ENCODE measurements at places on chromosomes 13 and 19.

DNA sequence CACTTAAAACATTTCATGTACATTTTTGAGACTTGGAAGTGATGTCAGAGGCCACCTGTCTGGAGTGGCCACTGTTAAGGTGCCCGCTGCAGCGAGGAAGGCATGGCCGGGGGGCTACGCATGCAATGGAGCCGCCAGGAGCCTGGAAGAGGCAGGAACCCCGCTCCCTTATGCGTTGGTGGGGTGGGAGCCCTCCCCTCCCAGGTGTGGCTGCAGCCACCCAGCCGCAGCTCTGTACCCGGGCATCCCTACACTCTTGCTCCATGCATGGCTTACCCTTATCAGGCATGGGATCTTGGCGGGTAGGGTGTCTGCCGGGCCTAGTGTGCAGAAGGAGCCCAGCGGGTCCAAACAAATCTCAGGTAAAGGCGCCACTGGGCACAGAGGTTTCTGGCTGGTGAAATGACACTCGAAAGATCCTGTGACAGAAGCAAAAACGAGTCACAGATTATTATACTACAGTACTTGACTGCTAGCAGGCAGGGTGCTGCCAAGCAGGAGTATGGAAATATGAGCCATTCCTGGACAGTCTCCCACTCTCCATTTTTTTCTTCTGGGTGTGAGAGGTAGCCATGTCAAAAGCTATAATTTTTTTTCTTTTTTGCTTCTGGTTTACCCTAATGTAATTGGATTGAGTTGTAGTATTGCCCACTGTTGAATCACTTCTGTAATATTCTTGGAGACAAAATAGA is 1606.3 kb upstream of the MIR17HG start:
- no peak for DNase-seq

DNA sequence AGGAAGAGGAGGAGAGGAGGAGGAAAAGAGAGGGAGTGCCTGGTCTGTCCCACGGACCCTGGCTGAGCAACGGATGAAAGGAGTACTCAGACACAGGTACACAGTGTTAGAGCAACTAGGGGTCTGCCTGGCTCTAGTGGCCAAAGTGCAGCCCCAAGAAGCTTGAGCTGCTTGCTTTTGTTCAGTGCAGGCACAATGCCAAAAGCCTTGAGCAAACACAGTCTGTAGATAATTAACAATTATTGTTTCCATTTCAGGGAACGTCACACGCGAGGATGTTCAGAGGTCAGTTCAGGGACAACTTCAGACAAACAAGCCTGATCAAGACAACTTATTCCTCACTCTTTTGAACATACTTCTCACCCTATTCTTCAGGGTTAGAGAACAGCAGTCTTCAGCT is 32.2 kb upstream of the ZNF726 start:
- no peak for DNase-seq

DNA sequence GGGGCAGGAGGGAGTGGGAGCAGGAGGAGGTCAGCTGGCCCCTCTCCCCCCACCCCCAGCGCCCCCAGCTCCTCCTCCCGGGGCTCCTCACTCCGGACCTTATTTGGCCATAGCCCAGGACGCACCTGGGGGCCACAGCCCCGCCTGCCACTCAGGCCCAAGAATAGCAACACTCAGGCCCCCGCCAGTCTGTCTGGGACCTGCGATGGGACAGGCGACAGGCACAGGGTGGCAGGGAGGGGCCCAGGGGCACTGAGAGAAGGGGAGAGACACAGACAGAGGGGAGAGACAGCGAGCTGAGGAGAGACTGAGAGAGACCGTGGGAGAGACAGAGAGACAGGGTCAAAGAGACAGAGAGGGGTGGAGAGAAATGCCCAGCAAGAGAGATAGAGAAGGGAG is 10.2 kb downstream of the JOSD2 start:
- DNase-seq: no peak

GRCh38 chr13:112331675-112332074 is 44.5 kb upstream of the SPACA7 start:
- no peak for DNase-seq

GRCh38 chr19:41995959-41996797 is 2.1 kb upstream of the ATP1A3 start:
- no peak for DNase-seq
